Activated T-cell treated with anti-CD3 and anti-CD28 coated beads, Interleukin-2, amount 50 U/mL, for 4 hours (primary cell): ENCODE measurements at places on chromosomes 3 and 15. TPM values are rescaled to one million over a fixed set of nuclear protein-coding genes. Genes with fewer than 3 reads are reported as not detected.

- no peak for DNase-seq
Observed at GRCh38 chr3:58241306-58242044, 3.9 kb downstream of the ABHD6 start.

DNA sequence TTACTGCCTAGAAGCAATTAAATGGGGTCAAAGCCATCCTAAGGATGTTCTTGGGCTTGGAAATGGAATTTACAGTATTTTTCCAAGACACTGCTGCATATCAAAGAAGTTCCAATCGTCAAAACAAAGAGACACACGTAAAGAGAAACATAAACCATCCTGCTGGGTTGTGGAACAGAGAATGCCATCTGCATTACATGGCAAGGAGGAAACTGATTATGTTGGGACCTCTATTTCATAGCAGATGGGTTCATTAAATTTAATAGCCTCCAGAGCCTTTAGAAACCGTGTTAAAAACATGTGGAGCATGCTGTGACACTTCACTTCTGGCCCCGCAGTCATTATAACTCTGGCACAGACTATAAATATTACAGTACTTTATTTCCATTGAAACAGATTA is 154.6 kb downstream of the LRTM1 start:
- DNase-seq, result no peak

GRCh38 chr15:60511351-60512031 is 32.5 kb upstream of the ICE2 start:
- DNase-seq, result no peak

- no peak for DNase-seq
Observed at GRCh38 chr15:90463381-90463780, 66.3 kb upstream of the CRTC3 start.

Gene FBN1
- 0.22 TPM for total RNA-seq

Gene CIDEC
- total RNA-seq, result not detected
